ENCODE measurements at places on chromosomes 16 and 17.

- DNase-seq = no peak
Measured at GRCh38 chr17:52524096-52524637, 365.7 kb upstream of the CA10 start.

DNA sequence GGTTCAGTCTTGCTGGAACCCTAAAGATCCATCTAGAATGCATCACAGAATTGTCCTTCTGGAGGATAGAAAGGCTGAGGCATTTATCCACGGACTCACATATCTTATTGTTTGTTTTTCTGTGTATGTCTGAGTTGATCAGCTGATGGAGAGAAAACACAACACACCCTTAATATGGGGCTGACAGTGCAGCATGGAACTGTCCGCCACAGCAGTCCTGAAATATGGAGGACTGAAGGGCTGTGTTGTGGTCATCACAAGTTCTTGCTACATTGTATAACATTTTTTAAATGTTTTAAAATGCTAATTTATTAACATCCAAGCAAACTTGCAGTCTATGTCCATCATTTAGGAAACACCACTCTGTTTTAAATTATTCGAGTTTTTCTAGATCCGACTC lies 448.9 kb upstream of the ERCC4 start:
- no peak for DNase-seq

DNA sequence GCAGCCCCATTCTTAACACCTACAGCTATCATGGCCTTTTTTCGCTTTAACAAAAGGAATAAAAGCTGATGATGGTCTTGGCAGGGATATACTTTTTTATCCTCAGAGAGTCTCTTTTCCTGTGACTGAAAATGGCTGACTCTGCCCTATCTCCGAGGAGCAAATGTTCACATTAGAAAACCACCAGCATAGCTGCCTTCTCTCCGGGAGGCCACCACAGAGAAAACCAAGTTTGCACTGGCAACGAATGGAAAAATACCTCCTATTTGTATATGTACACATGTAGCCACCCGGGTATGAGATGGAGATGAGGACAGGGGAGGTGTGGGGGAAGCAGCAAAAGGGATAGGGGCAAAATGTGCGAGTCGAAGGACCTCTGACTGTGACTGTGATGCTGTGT lies 88.2 kb downstream of the STX8 start:
- DNase-seq = no peak

DNA sequence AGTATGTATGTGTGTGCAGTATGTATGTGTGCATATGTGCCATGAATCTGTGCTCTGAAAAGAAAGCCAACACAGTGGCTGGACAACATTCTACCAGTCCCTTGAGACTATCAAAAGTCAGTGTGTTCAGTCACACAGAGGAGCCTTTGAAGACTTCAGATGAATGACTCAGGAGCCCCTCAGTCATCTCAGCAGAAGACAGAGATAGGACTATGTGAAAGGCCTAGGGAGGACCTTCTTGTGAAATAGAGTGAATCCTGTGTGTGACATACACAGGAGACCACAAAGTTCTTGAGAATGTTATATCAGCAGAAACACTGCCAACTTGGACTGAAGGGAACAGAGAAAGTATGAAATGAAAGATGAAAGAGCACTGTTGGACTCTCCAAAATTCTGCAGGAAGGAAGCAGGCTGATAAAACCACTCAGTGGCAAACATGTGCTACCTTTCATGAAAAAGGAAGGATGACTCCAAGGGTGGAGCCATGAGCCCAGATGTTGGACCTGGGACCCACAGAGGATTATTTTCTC lies 108.4 kb downstream of the METRNL start:
- no peak for DNase-seq

DNA sequence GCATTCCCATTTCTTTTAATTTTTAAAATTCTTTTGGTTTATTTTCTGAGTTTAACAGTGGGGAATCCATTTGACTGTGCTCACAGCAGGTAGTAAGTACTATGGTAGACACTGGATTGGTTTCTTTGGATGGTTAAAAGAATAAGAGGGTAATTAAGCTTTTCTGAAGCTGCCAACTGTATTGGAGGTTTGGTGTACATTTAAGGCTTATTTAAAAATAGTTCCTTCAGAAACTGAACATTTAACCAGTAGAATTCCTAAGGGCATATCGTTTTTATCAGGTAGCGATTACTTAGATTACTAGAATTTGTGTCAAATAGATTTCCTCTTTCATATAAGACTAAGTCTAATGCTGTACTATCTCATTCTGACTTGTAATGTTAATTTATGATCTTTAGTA lies 162.4 kb downstream of the PPM1E start:
- no peak for DNase-seq

DNA sequence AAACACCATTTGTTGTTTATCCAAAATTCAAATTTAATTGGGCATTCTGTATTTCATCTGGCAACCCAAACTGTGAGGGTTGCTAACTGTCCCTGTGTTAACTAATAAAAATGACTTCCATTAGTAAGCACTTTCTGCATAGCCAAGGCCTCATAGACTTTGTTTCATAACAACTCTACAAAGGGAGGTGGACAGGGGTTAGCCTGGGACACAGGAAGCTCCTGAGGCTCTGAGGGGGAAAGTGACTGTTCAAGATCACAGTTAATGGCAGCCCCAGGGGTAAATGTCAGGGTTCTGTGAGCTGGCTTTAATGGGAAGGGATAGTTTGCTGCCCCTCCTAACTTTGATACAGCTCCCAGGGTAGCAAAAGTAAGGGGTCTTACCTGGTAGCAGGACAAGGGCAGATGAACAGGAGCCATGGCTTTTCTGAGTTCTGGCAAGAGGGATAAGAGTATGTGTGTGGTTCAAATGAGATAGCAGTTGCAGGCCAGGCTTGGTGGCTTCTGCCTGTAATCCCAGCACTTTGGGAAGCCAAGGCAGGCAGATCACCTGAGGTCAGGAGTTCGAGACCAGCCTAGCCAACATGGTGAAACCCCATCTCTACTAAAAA lies 2.2 kb downstream of the HEATR9 start:
- no peak for DNase-seq

DNA sequence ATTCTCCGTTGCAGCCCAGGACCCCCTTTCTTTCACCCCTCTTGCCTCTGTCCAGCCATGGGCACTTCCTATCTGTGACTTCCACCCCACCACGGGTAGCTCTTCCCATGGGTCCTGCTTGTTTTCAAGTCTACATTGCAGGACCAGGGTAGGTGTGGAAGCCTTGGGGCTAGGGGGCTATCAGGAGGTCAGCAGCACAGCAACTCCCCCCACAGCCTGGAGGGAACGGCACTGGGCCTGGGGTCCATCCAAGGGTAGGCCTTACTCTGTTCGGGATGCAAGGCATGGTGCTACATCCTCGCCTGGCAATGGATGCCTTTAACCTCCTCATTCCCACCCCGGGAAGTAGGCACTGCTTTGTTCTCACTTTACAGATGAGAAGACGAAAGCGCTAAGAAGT lies 109.3 kb downstream of the IRX5 start:
- DNase-seq = no peak

DNA sequence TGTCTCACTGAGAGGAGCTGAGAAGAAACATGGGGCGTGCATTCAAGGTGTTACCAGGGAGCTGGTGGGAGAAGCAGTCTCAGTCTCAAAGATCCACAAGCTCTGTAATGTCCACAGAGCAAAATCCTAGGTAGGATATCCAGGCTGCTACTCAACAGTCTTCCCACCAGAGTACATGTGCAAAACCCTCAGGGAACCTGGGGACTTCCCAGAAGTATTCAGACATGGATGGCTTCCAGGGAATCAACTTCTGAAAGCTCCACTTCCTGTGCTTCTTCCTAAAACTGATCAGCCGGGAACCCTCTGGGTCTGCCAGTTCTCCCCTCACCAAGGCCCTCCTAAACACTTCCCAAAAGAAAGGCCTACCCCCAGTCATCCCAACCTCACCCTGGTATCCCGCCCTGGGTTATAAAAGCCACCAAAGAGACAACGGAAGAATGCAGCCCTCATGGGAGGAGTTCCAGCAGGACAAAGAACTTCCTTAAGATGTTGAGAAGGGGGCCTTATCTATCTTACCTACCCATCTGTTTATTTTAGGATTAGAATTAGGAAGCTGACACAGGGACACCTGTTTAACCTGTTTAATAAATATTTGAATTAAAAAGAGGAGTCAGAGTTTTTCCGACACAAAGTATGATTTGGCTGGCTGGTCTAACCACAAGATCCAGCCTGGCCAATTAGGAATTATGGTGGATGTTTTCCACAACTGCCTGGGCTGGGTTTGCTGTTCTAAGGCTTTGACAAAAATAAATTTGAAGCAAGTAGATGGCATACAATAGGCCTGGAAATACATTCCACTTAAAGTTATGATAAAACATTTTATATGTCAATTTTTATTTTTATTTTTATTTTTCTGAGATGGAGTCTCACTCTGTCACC lies 37.0 kb downstream of the CUEDC1 start:
- DNase-seq = peak; percentile 78

DNA sequence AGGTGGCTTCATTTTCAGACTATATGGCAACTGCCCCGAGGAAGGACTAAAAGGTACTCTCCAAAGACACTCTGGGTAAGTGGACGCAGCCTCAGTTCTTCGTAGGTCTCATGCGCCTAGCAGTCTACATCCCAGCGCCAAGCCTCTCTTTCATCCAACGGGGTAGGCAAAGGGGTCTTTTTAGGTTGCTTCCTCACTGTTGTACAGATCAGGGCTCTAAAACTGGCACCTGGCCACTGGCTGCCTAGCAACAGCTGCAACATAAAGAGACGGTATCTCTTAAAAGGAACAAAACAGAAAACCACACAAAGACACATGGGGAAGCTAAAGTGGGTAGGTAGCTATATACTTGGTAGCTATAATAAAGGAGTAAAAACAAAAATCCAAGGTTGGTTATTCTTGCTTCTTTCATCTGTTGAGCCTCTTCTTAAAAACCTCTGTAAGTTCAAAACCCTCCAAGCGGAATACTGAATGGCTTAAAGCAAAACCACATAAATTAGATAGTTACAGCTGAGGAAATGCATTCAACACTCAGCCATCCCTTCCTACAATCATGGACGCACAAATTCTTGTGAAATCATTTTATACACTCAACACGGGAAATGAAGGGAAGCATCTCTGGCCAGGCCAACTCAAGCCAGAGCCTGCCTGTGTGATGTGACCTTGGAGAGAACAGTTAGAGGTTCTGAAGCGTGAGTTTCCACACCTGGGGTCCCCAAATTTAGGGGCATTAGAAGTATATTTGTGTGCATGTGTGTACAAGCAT lies 22.7 kb downstream of the CYTH1 start:
- peak; percentile 46 for DNase-seq
